Glutamatergic neuron (in vitro differentiated cells): ENCODE measurements at places on chromosomes 2 and 18. TPM values are rescaled to one million over a fixed set of nuclear protein-coding genes. Genes with fewer than 3 reads are reported as not detected.
A peak's percentile ranks its signal among the peaks of the same experiment; 100 is the strongest.

DNA sequence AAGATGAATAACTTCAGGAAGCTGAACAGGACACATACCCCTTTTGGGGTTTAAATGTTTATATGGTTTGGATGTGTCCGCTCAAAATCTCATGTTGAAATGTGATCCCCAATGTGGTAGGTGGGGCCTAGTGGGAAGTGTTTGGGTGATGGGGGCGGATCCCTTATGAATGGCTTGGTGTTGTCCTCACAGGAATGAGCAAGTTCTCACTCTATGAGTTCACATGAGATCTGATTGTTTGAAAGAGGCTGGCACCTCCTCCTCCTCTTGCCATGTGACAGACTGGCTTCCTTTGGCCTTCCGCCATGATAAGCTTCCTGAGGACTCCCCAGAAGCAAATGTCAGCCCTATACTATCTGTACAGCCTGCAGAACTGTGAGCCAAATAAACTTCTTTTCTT, 88.6 kb upstream of the ZNF532 start:
- no peak overlapping the region for H3K27ac ChIP-seq
- no peak overlapping the region for H3K4me3 ChIP-seq
- H3K36me3 ChIP-seq: no peaks in the 10 kb centered on the region

- no peak for DNase-seq
- peaks cover 8% of the 10 kb centered on the region for H3K4me1 ChIP-seq
- H3K36me3 ChIP-seq: peaks cover 8% of the 10 kb centered on the region
- H3K4me3 ChIP-seq: no peak overlapping the region
- H3K27ac ChIP-seq: no peak overlapping the region
- peaks cover 4% of the 10 kb centered on the region for H3K27me3 ChIP-seq
These were observed 54.1 kb downstream of the EIPR1 start for GRCh38 chr2:3323360-3324035.

DNA sequence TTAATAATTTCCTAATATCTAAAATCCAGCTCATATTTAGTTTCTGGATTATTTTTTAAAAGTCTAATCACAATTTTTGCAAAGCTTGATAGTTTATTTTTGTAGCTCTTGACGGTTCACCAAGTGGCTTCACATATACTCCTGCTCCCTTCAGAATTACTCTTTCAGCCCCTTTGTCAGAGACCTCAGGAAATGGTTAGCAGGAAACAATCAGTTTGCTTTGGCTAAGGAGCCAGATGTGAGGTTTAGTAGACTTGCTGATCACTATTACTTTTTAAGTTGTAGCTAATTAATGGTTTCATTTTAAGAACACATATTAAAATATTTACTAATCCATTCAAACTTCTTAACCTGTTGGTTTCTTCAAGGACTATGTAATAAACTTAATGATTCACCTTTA, 2.3 kb downstream of the RBBP8 start:
- no peaks in the 10 kb centered on the region for H3K36me3 ChIP-seq
- no peak for DNase-seq
- H3K27me3 ChIP-seq: peaks cover 4% of the 10 kb centered on the region
- H3K27ac ChIP-seq: no peak overlapping the region
- no peak overlapping the region for H3K4me3 ChIP-seq

The CCDC141 gene
- 0.51 TPM for total RNA-seq

The FBLN7 gene
- 0.20 TPM for total RNA-seq

The SAG gene
- not detected for total RNA-seq

DNA sequence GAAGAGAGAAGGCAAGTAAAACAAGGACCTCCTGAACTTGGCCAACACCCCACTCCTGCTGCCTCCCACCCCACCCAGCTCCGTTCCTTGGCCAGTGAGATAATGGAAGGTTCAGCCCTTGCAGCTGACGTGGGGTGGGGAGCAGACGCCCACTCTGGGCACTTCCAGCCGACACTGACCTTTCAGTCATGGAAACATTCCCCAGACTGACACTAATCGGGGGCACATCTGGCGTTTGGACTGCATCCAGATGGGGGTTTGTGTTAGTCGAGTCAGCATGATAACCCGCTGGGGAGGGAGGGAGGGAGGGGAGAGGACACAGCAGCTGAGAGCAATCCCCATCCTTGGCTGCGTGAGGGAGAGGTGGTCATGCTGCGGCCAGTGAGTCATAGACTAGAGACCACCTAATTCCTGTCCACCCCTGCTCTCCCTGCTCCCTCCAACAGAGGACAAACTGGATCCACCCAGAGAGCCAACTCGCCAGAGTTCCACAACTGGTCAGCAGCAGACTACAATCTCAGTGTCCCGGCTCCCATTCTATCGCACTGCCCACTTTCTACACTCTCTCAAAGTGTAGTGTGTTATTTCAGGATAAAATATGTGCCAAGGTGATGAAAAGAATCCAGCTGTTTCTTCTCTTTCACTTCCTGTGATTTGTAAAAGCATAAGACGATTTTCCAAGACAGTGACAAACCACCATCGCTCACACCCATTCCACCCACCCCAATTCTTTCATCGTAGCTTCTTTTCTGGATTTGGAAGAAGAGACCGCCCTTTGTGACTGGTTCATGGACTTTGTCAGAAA, 115.4 kb upstream of the PKDCC start:
- no peak for DNase-seq
- H3K4me1 ChIP-seq: peaks cover 60% of the 10 kb centered on the region
- H3K4me3 ChIP-seq: peak overlapping the region; percentile 3

The GAL3ST2 gene
- 0.42 TPM for total RNA-seq

GRCh38 chr2:175007510-175007909, 2.3 kb upstream of the CHN1 start:
- peaks cover 6% of the 10 kb centered on the region for H3K27me3 ChIP-seq
- H3K4me3 ChIP-seq: peak overlapping the region; percentile 12
- no peaks in the 10 kb centered on the region for H3K36me3 ChIP-seq
- peaks cover 19% of the 10 kb centered on the region for H3K4me1 ChIP-seq
- peak overlapping the region; percentile 41 for H3K27ac ChIP-seq

GRCh38 chr2:160614391-160614790, 120.8 kb upstream of the RBMS1 start:
- no peak overlapping the region for H3K4me3 ChIP-seq
- DNase-seq: no peak
- H3K4me1 ChIP-seq: peaks cover 3% of the 10 kb centered on the region
- peaks cover 5% of the 10 kb centered on the region for H3K36me3 ChIP-seq

DNA sequence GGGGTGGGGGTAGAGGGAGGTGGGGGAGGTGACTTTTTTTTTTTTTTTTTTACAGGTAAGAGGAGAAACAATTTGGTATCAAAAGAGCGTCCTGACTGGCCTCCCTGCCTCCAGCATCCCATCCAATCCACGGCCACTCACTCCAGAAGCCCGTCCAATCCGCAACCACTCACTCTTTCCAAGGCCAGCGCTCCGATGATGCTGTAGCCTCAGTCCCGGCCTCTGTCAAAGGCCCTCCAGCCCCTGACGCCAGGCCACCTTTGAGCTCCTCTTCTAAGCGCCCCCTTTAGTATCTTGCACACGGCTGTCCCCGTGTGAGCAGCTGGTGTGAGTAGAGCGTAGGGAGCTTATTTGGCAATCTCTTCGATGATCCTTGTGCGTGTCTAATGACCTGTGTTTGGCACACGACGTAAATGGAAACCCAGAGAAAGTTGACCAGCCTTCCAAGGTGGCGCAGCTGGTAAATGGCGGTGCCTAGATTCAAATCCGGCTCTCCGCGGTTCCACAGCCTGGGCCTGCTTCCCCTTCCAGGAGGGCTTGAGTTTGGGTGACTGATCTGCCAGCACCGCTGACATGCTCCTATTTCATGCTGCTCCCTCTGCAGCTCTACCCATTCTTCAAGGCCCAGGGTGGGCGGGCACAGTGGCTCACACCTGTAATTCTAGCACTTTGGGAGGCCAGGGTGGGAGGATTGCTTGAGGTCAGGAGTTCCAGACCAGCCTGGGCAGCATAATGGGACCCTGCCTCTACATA, 23.8 kb upstream of the PXDN start:
- peaks cover 1% of the 10 kb centered on the region for H3K27me3 ChIP-seq
- no peak overlapping the region for H3K27ac ChIP-seq
- peaks cover 11% of the 10 kb centered on the region for H3K4me1 ChIP-seq
- H3K4me3 ChIP-seq: no peak overlapping the region

DNA sequence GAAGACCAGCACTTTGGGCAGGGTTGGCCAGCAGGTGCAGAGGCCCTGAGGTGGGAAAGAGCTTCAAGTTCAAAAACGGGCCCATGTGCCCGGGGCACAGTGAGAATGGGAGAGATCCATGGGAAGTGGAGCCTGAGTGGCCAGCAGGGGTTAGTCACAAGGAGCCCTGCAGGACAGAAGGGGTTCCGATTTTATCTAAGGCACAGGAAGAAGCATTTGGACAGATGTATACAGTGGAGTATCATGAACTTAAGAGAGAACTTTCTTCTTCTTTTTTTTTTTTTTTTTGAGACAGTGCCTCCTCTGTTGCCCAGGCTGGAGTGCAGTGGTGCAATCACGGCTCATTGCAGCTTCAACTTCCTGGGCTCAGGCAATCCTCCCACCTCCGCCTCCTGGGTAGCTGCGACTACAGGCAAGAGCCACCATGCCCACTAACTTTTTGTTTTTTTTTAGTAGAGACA, 24.0 kb downstream of the WIPF1 start:
- no peak overlapping the region for H3K4me3 ChIP-seq
- no peak for DNase-seq
- no peak overlapping the region for H3K27ac ChIP-seq
- H3K27me3 ChIP-seq: no peaks in the 10 kb centered on the region
- peaks cover 9% of the 10 kb centered on the region for H3K36me3 ChIP-seq
- peaks cover 11% of the 10 kb centered on the region for H3K4me1 ChIP-seq

The IL1R1 gene
- total RNA-seq: 0.17 TPM

DNA sequence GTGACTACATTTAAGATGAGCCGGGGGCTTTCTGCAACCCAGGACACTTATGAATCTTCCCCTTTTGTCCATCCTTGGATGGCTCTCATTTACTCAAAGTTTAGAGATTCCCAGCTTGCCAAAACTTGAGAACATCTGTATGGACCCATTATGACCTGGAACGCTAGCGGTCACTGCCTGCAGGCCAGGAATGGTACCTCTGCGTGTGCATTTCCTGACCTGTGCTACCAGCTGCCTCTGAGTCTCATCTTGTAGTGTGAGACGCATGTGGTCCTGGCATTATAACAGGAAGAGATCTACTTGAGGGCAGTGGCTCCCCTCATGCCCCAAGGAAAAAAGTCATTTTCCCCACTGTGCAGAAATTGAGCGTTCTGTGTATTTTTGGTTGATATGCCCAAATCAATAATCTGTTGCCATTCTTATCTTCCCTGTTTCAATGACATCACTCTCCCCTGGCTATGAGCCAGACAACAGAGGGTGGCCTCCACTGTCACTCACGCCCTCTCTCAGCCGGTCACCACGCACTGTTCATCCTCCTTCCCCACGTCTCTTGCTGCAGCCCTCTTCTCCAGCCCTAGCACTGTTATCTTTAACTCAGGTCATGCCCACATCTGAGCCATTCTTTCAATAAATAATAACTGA, 28.5 kb upstream of the NPAS2 start:
- peak; percentile 23 for DNase-seq
- H3K36me3 ChIP-seq: no peaks in the 10 kb centered on the region
- no peaks in the 10 kb centered on the region for H3K27me3 ChIP-seq
- peaks cover 2% of the 10 kb centered on the region for H3K4me1 ChIP-seq

DNA sequence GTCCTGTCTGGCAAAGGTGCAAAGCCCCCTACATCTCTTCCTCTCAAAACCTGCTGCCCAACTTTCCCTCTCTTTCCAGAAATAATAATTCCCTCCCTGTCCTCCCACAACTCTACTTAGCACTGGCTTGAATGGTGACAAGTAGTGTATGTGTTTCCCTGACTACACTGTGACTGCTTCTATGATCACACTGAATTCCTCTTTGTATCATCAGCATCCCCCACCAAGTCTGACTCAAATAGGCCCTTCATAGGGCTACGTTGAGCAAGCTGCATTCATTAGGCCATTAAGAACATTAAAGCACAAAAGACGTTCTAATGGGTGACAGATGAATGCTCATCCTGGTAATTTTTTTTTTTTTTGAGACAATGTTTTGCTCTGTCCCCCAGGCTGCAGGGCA, 13.7 kb upstream of the ST3GAL5 start:
- no peak overlapping the region for H3K4me3 ChIP-seq
- no peak for DNase-seq
- peaks cover 3% of the 10 kb centered on the region for H3K27me3 ChIP-seq
- H3K36me3 ChIP-seq: no peaks in the 10 kb centered on the region
- H3K27ac ChIP-seq: no peak overlapping the region
- H3K4me1 ChIP-seq: peaks cover 2% of the 10 kb centered on the region

- peaks cover under 1% of the 10 kb centered on the region for H3K36me3 ChIP-seq
- H3K27me3 ChIP-seq: peaks cover 2% of the 10 kb centered on the region
- no peak for DNase-seq
These were observed 90.4 kb downstream of the NUP35 start for GRCh38 chr2:183214680-183215079.

The HK2 gene
- 8.1 TPM for total RNA-seq

- H3K4me3 ChIP-seq: no peak overlapping the region
- H3K36me3 ChIP-seq: no peaks in the 10 kb centered on the region
- peaks cover 2% of the 10 kb centered on the region for H3K27me3 ChIP-seq
These were observed 63.9 kb downstream of the GATA6 start for GRCh38 chr18:22233266-22233665.

GRCh38 chr2:193891023-193891422, 1696.3 kb upstream of the TMEFF2 start:
- H3K27ac ChIP-seq: no peak overlapping the region
- no peak overlapping the region for H3K4me3 ChIP-seq
- no peak for DNase-seq
- H3K4me1 ChIP-seq: no peaks in the 10 kb centered on the region
- no peaks in the 10 kb centered on the region for H3K27me3 ChIP-seq

GRCh38 chr2:105912081-105912480, 167.4 kb downstream of the NCK2 start:
- H3K36me3 ChIP-seq: peaks cover 20% of the 10 kb centered on the region
- no peak overlapping the region for H3K27ac ChIP-seq
- peaks cover 3% of the 10 kb centered on the region for H3K27me3 ChIP-seq
- no peak for DNase-seq
- no peak overlapping the region for H3K4me3 ChIP-seq

DNA sequence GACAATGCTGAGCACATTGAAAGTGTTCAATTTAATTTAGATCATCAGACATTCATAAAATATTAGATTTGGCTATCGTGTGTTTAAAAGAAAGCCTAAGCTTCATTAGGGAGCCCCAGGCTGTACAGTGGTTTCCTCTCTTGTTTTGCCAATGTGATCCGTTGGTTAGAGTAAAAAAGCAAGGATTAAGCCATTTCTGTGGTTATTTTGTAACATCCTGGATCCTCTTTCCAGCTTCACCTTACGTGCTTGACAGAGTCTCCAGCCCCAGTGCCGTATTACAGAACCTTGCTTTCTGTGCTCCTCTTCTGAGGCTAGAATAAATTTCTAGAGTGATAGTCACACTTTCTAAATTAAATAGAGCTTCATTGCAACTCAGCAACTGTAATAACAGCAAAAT, 289.3 kb upstream of the LINC00305 start:
- H3K4me1 ChIP-seq: peaks cover 4% of the 10 kb centered on the region
- H3K27ac ChIP-seq: no peak overlapping the region

- H3K36me3 ChIP-seq: no peaks in the 10 kb centered on the region
- peak overlapping the region; percentile 34 for H3K4me3 ChIP-seq
- H3K27ac ChIP-seq: peak overlapping the region; percentile 82
- peaks cover 62% of the 10 kb centered on the region for H3K4me1 ChIP-seq
These were observed 108.2 kb upstream of the CXCR4 start for GRCh38 chr2:136225950-136226835.
